Fibroblast of mammary gland (primary cell): ENCODE measurements at places on chromosomes 5 and 9.

GRCh38 chr9:94140791-94141790, 56.8 kb downstream of the PTPDC1 start:
- peak; percentile 72 for DNase-seq

DNA sequence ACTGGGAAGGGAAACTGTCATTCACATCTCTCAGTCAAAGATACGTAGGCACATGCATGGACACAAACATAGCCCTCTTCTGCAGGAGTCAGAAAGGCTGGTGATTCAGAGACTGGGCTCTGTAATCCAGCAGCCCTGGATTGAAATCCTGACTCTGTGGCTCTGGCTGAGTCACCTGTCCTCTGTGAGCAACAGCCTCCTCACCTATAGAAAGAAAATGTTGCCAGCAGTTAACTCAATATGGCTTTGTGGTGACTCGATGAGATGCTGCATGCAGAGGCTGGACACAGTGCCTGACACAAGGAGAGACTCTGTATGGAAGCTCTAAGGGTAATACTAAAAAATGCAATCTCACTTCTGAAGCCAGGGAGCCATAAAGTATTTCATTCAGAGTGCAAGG, 23.9 kb upstream of the CDKN2AIPNL start:
- DNase-seq: peak; percentile 90

DNA sequence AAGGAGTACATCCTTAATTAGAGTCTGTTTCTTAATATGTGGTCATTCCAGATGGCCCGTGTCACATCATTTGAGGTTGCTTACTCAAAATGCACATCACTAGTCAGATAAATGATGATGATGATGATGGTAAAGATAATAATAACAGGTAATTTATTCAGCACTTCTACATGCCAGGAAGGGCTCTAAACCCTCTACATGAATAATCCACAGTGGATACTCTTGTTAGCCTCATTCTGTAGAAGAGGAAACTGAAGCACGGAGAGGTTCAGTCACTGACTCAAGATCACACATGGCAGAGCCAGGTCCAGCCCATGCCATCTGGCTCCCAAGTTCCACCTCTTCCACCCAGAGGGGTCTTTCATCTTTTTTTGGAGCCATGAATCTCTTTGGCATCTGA, 11.7 kb downstream of the SH3PXD2B start:
- peak; percentile 79 for DNase-seq

GRCh38 chr9:7394002-7394774, 405.4 kb downstream of the DMAC1 start:
- DNase-seq: no peak

DNA sequence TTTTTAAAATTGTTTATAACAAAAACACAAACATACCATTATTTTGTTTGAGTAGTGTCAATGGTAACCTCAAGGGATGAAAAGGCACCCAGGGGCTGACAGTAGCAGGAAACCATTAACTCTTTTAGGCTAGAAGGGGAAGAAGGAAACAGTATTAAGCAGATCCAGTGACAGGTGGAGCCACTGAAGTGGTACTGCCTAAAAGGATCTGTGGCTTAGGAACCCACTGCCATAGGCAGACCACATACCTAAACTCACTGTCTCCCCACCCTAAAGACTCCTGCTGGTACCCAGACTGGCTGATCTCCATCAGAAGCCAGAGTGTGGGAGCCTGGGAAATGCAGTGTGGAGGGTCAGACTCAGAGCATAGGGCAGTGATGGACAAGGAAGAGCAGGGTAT, 13.5 kb downstream of the RLN1 start:
- DNase-seq: no peak

- no peak for DNase-seq
Observed at GRCh38 chr5:139795074-139796001, at the start of gene PSD2. Gene PSD2, plus strand, starts transcription at chr5:139795808. Its CDS starts 13,633 bp downstream, at chr5:139809441.

DNA sequence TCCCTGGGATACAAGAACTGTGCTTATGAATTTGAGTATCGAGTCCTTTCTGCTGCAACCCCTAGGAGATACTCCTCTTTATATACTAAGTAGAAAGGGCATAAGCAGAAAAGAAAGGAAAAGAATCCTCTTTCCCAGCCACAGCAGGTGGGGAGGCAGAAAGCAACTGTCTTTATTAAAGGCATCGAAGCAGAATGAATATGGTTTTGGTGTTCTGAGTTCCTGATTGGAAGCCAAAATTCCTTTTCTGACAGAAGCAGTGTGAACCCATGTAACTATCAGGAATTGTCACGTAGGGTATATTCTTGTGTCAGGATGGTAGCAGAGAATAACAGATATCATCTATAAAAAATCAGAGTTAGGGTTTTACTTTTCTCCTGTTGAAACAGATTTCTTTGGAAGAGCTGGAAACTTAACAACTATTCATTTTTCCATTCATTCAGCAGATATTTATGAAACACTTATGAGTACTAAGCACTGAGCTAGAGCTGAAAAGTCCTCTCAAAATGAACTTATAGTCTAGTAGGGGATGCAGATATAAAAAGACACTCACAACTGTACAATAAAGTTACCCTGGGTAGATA, 96.5 kb upstream of the LHFPL2 start:
- DNase-seq: no peak

GRCh38 chr5:64347309-64347708, 158.5 kb upstream of the RGS7BP start:
- no peak for DNase-seq

DNA sequence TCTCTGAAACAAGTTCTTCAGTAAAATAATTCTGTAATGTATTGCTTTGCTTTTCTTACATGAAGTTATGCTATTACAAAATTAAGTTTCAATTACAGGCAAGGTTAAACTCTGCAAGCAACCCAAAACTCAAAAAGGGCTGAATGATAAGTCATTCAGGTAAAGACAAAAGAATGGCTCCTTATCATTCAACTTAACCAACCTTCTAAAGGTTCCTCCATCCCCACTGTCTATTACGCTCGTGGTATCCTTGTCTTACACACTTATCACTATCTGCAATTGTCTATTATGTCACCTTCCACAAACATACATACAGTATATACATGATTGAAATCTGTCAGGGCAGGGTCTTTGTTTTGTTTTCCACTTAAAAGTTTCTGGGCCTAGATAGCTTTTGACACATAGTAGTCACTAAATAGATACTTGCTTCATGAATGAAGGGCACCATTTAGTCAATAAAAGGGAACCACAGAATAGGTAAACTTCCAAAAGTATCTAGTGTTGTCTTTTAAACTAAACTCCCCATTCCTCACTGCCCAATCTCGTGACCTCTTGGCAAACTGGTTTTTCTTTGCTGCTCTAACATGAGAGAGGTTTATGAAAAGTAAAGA, 6.9 kb downstream of the RPL37 start:
- DNase-seq: no peak

DNA sequence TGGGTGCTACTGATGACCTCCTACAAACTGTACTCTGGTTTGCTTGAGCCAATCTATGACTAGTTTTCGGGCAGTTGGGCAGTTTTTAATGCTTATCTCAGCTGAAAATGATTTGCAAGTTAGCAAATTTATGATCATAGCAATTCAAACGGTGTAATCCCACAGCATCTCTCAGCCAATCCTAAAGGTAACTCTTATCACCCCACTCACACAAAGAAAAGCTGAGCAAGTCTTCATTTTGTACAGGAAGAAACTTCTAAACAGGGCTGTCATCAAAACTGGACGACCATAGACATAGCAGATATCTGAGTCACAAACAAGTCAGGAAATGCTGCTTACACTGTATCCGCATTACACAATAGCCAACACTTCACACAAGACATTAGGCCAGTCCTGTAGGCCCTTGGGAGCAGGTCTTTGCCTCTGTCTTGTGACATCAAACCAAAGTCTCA, 2.6 kb upstream of the ENC1 start:
- peak; percentile 95 for DNase-seq

DNA sequence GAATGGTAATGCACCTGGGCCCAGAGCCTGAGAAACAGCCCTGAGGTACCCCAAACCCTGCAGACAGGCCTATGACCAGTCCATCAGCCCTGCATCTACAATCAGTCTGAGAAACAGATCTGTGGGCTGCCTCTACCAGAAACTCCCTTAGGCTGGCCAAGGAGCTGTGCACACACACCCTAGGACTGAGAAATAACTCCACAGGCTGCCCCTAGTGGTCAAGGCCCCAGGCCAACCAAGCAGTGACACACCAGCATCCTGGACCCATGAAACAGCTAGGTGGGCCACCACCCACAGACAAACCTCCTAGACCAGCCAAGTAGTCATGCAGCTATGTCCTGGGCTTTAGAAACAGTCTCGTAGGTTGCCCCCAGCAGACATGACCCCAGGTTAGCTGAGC, 253.6 kb upstream of the VLDLR start:
- no peak for DNase-seq

GRCh38 chr5:2375757-2376250, 375.7 kb downstream of the IRX2 start:
- DNase-seq: no peak

DNA sequence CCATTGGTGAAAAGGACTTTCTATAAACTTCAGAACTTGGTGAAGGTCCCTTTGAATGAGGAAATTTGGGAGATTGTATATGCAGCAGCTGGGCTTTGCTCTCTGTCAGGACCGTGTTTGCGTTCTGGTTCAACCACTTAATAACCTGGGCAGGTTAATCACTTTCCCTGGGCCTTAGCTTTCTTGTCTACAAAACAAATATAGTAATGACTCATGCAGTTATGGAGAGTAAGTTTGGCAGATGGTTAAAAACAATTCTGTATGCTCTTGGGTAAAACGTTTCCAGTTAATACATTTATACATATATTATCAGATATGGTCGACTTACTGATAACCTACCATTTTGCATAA, 197.0 kb downstream of the ARHGEF28 start:
- DNase-seq: no peak

DNA sequence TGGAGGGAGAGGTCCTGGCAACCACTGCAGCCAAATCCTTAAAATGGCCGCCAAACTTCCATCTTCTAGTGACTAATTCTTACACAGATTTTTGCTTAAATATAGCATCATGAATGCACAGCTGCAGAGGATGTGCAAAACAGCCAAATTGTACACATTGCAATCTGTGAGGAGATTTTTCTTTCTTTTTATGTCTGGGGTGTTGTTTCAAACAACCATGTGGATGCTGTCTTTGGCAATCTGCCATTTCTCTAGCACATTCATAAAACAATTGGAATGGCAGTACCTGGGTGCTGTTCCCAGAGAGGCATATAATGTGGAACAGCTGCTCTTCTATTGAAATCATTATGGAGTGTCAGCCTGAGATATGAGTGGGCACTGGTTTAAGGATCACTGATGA, 1082.9 kb upstream of the SEMA6A start:
- DNase-seq: no peak

GRCh38 chr5:133225671-133226152, 173.9 kb downstream of the HSPA4 start:
- peak; percentile 57 for DNase-seq

DNA sequence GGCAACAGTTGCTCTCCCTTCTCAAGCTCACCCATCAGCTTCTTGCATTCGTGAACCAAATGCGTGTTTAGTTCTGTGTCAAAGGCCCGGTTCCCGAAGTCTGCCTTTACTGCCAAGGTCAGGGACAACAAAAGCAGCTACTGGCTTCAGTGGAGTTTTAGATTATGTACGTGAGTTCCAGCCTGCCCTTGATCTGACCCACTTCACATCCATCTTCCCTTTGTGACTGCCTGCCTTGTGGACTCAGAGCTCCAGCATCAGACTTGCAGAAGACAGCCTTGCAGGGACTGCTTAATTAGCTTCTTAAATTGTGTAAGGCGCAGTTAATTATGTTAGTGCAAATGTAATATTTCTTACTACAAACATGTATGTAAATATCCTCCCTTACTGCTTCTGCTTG, 774.7 kb upstream of the EDIL3 start:
- DNase-seq: no peak

- no peak for DNase-seq
Observed at GRCh38 chr5:3734632-3735031, 139.0 kb downstream of the IRX1 start.

GRCh38 chr5:75862872-75863271, 145.6 kb upstream of the POC5 start:
- no peak for DNase-seq

GRCh38 chr5:159901308-159901707, 15.0 kb upstream of the ADRA1B start:
- DNase-seq: no peak

DNA sequence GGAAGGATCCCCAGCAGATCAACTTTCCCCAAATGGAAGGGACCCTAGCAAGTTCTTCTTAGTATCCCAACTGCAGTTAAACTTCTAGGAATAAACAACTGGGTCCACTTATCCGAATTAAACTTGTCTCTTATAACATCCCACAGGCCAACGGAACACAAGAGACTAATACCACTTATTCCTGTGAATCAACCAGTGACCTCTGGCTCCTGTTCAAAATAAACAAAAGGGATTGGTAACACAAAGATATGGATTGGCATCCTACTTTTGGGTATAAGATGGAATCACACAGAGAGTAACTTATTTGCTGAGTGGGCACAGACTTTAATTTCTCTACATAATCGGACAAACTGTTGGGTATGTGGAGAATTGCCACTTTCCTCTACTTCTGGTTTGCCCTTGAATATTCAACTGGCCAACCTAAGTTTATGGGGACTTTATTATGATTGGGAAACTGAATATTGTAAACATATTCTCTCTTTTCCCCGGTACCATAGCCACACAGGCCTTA, 12.4 kb upstream of the PAIP1 start:
- no peak for DNase-seq

DNA sequence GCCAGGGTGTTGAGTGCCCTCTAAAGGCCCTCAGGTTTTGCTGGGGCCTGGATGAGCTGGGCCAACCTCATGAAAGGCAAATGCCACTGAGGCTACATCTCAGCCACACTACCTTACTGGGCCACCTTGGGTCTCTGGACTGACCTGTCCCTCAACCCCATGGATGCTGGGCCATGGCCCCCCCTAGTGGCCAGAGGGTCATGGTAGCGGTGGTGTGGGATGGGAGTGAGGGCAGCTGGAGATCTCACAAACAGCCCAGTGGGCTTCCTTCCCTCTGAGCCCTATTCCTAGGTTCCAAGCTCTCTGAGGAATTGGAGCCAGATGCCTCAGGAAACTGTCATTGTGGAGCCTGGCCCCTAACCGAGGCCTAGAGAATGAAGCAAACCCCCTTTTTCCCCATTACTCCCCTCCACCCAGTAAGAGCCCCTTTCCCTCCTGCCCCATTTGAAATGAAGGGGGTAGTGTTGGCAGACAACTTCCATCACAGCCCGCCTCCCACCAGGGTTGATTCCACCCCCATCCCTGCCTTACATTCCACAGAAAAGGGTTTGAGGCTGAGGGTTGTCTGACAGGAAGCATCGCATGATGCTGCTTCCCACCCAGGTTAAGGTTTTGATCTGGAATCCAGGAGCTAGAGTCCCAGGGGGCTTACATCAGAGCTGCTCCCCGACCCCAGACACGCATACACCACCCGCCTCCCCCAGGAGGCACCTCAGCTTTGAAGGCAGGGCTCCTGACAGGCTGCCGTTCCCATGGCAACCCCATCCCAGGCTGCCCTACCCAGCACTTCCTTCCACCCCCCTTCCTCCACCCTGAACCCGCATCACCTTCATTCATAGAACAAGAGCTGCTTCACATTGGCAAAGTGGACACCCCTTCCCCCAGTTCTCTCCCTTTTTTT, 63.9 kb downstream of the PCDH1 start:
- peak; percentile 32 for DNase-seq
